Hematopoietic multipotent progenitor cell treated with erythropoietin and hydrocortisone succinate and interleukin-3 and kit ligand, for 6 days (in vitro differentiated cells): ENCODE measurements at places on chromosomes 7 and 10.

- no peak for DNase-seq
Observed at GRCh38 chr10:124236816-124237215, 143.4 kb upstream of the CHST15 start.

GRCh38 chr7:112494656-112495055 lies 13.9 kb downstream of the LSMEM1 start:
- no peak for DNase-seq

DNA sequence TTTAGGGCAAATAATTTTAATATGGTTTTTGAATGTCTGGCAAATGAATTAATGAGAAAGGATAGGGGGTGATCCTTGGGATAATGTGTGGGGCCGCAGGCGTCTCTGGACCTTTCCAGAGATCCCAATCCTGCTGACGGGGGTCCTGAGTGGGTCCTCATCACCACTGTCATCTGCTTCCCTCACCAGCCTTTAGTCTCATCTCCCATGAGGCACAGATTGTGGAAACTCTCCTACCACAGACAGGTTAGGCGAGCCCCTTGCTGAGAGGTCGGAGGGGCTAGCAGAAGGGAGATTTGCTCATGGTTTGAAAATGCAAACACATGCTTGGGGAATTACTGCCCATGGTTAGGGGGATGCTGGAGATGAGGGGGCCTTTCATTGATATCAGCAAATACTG lies 484.6 kb downstream of the RPS24 start:
- no peak for DNase-seq

GRCh38 chr7:94418851-94419250 lies 24.2 kb downstream of the COL1A2 start:
- DNase-seq, result no peak

- DNase-seq, result no peak
Observed at GRCh38 chr7:73983437-73984164, 44.4 kb upstream of the ELN start.

GRCh38 chr7:23468526-23469149 lies 1.7 kb downstream of the IGF2BP3 start:
- DNase-seq, result no peak

DNA sequence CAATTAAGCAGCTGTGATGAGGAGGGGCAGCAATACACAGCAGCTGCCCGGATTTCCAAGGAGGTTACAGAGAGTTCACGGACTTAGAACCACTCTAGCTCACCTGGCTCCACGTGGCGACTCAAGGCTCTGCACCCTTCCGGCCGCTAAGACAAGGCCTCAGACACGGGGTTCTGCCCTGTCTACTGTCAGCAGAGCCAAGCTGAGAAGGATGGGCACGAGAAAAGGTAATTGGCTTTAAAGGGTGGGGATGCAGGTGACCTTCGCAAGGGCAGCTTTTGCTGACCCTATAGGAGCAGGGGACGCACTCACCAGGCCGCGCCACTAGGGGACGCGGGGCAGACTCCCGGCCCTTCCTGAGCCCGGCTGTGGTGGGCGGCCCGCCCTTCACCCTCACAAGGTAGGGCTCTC lies 152.4 kb downstream of the KIF20B start:
- DNase-seq, result no peak

- no peak for DNase-seq
Observed at GRCh38 chr10:28468707-28469483, 64.0 kb upstream of the WAC start.

GRCh38 chr10:36808625-36809362 lies 316.6 kb upstream of the ANKRD30A start:
- no peak for DNase-seq

DNA sequence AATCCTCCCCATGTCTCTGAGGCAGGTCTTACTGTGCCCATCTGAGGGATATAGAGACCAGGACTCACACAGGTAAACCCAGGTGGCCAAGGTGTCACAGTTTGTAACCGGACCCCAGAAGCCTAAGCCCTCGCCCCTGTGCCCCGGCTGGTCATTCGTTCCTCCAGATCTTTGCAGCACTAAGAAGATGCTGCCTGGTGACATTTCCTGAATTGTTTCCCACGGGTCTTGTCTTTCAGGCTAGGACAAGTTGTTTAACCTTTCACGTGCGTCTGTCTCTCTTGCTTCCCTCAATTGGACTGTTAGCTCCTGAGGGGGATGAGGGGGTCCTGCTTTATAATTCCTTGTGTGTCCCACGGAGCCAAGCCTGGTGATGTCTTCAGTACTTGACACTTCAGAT lies 158.0 kb downstream of the KCNMA1 start:
- DNase-seq, result no peak

- no peak for DNase-seq
Observed at GRCh38 chr7:135980012-135980551, 2.9 kb upstream of the MTPN start.

GRCh38 chr7:14751461-14751860 lies 151.1 kb downstream of the DGKB start:
- peak; percentile 30 for DNase-seq

GRCh38 chr7:121099572-121099971 lies 111.1 kb downstream of the CPED1 start:
- peak; percentile 22 for DNase-seq

- DNase-seq, result peak; percentile 22
Observed at GRCh38 chr7:130667593-130668257, 823 bp downstream of the COPG2 start.

- peak; percentile 12 for DNase-seq
Observed at GRCh38 chr10:125199270-125199669, 38.9 kb upstream of the CTBP2 start.

GRCh38 chr10:62166331-62167131 lies 102.1 kb downstream of the RTKN2 start:
- DNase-seq, result no peak

GRCh38 chr7:38168890-38169570 lies 9.0 kb upstream of the STARD3NL start:
- no peak for DNase-seq

GRCh38 chr7:94182066-94182465 lies 177.9 kb upstream of the BET1 start:
- DNase-seq, result no peak

GRCh38 chr7:12728192-12728538 lies 40.7 kb downstream of the ARL4A start:
- DNase-seq, result peak; percentile 17

- DNase-seq, result no peak
Observed at GRCh38 chr7:85055906-85056305, 130.9 kb downstream of the SEMA3D start.
